ENCODE measurements at places on chromosomes 7 and 10.

DNA sequence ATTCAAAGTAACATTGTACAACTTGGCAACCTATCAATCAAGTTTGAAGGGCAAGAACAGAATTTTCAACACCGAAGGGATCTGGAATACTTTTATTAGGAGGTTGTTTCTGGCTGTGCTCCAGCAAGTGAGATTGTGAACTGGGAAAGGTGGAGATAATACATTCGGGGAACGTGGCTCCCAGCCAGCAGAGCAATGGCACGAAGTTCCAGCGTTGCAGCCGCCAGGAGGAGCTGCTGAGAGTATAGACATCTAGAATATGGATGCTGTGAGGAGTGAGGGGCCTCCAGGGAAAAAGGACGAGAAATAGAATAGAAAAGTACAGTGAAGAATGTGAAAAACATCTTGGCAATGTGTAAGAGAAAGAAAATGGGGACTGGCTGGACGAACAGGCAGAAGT, 69.5 kb downstream of the TCERG1L start:
- no peak for DNase-seq

GRCh38 chr10:95400787-95401186, 110.0 kb upstream of the PDLIM1 start:
- DNase-seq, result no peak

DNA sequence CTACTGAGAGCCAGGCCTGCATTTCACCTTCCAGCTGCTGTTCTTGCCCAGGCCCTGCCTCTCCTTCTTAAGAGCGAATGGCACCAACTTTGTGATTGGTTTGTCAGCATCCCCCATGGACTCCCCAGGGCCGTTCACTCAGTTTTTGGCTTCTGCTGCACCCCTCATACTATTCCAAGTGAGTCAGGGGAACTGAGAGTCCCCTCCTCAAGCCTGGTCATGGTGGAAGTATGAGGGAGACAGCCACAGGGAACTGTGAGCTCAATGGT, 62.4 kb upstream of the ANTXRL start:
- no peak for DNase-seq

- no peak for DNase-seq
These were observed 365.9 kb upstream of the ZMIZ1 start for GRCh38 chr10:78702876-78703275.

DNA sequence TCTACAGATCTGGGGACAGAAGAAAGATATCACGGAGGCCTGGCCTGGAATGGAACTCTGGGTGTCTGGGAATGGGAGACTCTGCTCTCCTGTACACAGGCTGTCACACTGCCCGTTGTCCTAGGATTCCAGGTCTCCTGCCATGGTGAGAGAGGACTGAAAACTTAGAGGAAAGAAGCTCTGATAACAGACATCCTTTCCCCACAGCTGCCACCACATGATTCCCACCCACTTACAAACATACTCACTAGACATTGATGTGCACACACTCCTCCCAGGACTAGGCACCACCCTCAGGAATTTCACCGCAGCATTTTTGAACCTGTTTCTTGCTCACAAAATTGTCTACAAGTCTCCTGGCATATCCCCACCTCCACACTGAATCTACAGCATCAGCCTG, 5.7 kb downstream of the ZNF92 start:
- DNase-seq, result no peak

Data from HAP-1 (cell line).